NCI-H187 treated with DMSO at 0.1 percent for 48 hours (cell line): ENCODE measurements at places on chromosomes 5 and 9.

DNA sequence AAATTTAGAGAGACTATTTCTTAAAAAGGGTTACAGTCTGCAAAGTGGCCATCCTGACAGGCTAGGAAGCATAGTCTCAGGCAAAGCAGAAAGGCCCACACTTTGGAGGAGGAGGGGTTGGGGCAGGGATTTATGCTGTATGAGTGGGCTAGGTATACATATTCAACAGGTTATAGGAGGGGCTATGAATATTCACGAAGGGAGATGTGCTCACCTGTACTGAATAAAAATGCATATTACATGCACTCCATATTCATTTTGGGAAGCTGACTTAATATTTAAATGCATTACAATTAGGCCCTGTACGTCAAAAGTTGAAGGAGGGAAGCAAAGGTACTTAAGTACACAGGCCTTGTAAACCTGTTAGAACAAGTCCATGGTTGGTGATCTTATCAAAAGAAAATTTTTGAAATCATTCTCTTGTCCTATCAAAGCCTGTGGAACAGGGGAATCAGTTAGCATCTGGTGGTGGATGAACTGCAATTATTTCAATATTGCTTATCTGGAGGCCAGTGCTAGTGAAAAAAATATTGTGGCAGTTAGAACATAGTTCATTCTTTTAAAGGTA is 1.6 kb downstream of the CENPP start:
- no peak for DNase-seq

DNA sequence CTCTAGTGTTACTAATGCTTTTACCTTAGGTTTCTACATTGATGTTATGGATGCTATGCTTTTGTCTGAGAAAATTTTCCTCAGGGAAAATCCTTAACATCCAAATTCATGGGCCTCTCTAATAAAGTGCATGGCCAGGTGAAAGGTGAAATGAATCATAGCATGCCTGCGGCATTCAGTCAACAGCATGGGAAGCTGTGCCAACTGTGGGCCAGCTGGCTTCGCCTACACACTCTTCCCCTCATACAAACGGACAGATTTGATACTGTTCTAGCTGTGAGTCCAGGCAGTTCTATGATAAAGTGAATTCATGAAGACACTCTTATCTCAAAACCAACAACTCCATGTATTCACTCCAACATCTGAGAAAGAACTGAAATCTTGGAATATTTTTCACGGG is 374.1 kb downstream of the PLK2 start:
- DNase-seq, result no peak

GRCh38 chr9:23826120-23826629 is at the start of gene ELAVL2:
TSS of gene ELAVL2 (minus strand) at chr9:23826240. CDS start at chr9:23762234, 64,006 bp downstream.
- DNase-seq, result peak; percentile 85

GRCh38 chr5:145718956-145719355 is 116.2 kb downstream of the PRELID2 start:
- DNase-seq, result no peak

- no peak for DNase-seq
These were observed 22.6 kb upstream of the CCDC112 start for GRCh38 chr5:115319007-115319406.

DNA sequence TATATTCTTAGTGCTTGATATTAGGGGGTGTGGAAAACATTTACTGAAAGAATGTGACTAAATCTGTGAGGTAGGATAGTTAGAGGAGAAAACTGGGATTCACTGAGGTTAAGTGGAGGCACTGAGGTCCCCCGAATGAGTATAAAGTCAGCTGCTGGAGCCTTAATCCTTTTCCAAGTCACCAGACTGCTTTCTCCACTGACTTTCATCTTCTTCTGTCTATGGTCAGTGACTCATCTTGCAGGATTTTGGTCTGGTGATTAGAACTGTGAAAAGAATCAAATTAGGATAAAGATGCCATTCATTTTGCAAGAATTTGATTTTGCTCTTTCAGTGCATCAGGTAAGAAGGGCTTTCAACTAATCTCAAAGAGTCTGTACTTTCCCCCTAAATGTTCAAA is 89.3 kb upstream of the ALDH1A1 start:
- DNase-seq, result no peak

DNA sequence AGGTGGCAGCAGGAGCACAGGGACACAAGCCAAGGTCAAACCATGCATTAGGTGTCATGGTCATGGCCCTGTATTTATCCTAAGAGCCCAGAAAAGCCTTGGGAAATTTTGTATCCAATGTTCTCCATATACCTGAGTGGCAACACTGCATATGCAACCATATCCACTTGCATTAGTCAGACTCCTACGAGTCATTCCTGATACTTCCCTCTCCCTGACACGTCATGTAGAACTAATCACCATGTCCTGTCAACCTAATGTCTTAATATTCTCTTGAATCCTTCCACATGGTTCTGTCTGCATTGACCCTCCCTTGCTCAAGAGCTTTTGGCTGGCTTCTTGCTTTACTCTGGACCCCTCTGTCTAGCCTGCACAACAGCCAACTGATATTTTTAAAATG is 9.4 kb downstream of the SCGB3A2 start:
- DNase-seq, result no peak

DNA sequence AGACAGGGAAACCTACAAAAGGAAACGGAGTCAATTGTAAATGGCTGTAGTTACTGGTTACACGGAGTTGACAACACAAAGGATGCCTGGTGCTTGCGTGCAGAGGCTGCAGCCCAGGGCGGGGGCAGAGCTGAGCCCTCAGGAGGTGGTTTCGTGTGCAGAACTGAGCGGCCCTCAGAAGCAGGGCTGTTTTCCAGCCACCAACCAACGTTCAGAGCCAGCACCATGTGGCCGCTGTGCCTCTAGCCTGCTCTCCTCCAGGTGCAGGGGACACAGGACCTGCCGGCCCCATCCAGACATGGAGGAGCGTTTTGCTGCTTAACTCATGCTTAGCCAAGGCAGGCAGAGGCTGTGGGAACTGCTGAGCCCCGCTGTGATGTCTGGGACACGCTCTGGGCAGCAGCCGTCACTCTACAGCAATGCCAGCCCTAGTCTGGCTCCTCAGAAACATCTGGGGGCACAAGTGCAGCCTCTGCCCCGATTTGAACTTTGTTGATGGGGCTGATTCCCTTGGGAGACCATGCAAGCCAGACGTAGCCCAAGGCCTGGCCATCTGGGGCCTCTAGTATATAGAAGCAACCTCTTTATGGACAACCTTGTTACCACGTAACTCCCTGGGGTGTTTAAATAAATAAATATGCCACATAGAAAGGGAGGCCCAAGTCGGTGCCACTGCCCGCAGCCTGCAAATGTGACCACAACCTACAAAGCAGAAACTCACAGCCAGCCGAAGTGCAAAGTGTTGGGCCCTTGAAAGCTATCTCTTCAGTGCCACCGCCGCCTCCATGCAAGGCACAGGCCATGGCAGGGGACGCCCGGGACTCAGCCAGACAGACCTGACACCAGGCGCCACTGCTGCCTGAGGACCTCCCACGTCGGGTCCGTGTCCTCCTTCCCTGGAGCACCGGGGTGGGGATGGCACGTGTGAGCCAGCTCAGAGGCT is 42.1 kb downstream of the NKD2 start:
- DNase-seq, result peak; percentile 82
